T-helper 1 cell (primary cell): ENCODE measurements at places on chromosomes 6 and 20.

DNA sequence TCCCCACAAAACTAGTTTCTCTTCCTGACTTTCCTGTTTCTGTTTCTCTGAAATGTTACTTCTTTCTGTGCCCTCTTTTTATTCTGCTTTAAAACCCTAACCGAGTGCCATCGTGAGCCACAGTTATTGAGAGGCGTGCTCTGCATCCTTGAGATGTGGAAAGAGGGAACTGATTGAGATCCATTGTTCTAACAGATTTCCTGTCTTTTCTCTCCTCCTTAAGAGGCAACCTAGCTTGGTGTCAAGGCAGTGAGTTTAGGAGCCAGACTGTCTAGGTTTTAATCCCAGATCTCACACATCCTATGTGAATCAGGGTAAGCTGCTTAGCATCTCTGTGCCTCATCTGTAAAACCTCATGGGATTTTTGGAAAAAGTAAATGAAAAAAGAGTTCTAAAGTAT, 57.5 kb downstream of the SNX9 start:
- no peak for DNase-seq

- DNase-seq, result no peak
These were observed 1307.0 kb upstream of the GJE1 start for GRCh38 chr6:140825731-140826130.

DNA sequence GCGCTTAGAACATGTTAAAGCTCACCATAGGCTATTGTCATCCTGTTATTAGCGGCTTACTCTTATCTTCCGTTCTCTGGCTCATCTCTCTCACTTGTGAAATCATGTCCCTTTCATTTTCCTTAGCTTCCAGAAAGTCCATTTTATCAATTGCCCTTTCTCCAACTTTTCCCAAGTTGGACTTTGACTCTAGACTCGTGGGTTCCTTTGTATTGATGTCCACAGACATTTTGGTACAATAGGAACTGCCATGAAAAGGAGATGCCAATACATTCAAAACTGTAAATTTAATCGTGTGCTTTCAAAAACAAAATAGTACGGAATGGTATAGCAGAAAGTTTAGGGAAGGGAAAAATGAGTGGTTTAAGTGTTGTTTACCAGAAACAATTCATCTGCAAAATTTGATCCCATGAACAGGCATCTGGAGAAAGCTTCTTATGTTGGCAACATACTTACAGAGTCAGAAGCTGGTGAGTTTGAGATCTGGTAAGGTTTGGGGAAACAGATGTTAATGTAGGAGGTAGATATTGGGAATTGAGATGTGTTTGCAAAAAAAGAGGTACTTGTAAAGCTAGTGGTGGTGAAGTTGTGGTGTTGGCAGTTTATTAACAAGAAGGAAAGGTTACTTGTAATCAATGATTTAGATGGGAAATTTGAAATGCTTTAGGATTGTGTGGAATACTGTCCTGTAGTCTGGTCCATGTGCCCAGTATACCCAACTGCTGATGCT, 10.2 kb upstream of the HIVEP1 start:
- no peak for DNase-seq

DNA sequence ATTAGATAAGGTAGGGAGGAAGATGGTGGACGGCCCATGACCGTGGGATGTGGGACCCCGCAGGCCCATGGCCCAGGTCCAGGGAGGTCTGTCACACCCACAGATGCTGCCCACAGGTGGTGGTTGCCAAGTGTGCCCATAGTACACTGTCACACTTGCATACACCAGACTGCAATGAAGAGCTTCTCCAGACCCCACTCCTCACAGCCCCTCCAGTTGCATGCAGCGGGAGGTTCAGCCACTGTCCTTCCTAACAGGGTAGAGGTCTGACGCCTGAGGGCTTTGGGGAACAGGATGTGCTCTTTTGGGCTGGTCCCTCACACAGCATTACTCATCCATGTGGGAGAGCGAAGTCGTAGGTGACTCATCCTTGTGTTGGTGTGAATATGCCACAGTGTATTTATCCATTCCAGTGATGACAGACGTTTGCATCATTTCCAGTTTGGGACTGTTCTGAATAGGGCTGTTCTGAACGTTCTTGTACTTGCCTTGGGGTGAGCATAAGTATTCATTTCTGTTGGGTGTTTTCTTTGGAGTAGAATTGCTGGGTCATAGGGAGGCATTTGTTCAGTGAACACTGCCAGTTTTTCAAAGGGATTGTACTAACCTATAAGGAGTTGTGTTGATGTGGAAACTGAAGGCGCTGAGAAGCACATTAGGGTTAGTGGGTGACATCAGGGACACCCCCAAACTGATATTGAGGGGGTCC, 10.1 kb upstream of the PYGB start:
- no peak for DNase-seq

DNA sequence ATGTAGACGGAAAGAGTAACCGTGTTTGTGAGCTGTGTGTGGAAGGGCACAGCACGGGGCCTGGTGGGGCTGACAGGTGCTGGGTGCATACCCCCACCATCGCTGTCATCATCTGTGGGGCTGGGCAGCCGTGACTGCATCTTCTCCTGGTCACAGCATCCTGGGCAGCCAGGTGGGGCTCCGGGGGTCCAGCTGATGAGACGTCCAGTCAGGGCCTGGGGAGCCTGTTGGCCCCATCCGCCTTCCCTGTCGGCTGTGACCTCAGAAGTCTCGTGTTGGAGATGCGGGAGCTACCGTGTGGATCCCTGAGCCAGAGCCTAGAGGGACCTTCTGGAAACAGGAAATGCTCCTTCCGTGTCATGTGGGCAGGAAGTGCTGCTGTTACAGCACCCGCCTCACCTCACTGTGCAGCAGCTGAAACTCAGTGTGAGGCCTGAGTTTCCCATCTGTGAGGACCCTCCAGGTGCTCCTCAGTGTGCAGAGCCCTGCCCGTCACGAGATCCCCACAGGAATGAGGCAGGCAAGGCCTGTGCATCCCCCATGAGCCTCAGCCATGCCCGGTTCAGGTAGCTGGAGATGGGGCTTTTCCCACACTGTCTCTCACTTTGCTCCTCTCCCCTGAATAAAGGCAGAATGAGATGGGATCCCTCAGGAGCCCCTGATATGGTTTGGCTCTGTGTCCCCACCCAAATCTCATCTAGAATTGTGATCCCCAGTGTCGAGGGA, 108.7 kb downstream of the ERMARD start:
- no peak for DNase-seq

DNA sequence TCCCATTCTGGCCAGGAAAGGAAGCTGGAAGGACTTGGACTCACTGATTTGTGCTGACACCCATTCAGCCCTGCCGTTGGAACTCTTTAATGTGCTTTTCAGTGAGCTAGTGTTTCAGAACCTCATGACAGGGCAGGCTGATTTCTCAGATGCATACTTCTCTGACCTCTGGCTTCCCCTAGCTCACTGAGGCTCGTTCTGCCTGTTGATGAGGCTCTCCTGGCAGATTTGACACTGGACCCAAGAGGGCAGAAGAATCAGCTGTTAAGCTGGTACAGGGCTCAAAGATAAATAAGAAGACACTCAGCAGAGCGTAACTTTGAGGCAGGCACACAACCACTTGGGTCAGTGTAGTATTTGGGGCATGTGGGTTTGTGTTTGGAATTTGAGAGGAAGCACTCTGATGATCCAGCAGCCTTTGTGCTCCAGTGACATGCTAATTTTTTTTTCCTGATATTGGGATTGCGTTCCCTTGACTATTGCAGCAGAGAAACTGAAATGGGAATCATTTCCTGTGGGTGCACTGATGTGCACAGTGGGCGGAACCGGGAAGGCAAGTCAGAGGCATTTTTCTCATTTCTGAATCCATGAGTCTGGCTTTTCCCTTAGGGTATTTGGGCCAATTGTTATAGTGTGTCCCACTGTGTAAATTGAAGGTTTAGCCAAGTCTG, 80.2 kb downstream of the CARMIL1 start:
- no peak for DNase-seq

GRCh38 chr6:104434519-104434918, 425.2 kb downstream of the HACE1 start:
- no peak for DNase-seq

GRCh38 chr6:137390334-137390733, 103.9 kb downstream of the OLIG3 start:
- no peak for DNase-seq
